Keratinocyte (primary cell): ENCODE measurements at places on chromosomes 2 and 18. TPM values are rescaled to one million over a fixed set of nuclear protein-coding genes. Genes with fewer than 3 reads are reported as not detected.

DNA sequence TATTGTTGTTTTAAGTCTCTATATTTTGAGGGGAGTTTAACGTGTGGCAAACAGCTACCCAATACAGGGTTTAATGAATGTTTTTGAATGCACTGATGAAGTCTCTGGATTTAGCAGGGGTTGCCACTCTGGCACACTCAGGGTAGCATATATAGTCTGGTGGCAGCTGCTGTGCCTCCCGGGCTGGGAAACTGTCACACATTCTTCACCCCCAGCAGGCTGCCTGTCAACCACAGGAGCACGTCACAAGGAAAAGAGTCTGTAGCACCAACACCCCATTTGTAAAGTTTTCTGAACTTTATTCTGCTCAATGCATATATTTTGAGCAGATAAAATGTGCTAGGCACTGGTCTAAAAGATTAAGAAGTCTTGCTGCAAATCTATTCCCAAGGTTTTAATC is 39.3 kb downstream of the NGEF start:
- no peak for DNase-seq

The RETSAT gene
- 74.0 to 98.8 TPM (median 74.8 TPM) in 3 replicates for polyA plus RNA-seq

- no peak for DNase-seq
Observed at GRCh38 chr2:109736177-109736827, 57.8 kb upstream of the RGPD5 start.

DNA sequence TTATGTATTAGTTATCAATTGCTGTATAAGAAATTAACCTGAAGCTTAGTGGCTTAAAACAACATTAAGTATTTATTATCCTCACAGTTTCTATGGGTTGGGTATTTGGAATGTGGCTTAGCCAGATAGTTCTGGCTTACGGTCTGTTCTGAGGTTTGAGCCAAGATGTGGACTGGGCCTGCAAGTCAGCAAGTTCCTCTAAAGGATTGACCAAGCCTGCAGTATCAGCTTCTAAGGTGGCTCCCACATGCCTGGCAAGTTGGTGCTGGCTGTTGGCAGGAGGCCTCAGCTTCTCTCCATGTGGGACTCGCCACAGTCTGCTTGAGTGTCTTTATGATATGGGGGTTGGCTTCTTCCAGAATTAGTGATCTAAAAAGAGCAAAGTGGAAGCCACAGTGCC is 45.0 kb upstream of the TCF4 start:
- DNase-seq = no peak

DNA sequence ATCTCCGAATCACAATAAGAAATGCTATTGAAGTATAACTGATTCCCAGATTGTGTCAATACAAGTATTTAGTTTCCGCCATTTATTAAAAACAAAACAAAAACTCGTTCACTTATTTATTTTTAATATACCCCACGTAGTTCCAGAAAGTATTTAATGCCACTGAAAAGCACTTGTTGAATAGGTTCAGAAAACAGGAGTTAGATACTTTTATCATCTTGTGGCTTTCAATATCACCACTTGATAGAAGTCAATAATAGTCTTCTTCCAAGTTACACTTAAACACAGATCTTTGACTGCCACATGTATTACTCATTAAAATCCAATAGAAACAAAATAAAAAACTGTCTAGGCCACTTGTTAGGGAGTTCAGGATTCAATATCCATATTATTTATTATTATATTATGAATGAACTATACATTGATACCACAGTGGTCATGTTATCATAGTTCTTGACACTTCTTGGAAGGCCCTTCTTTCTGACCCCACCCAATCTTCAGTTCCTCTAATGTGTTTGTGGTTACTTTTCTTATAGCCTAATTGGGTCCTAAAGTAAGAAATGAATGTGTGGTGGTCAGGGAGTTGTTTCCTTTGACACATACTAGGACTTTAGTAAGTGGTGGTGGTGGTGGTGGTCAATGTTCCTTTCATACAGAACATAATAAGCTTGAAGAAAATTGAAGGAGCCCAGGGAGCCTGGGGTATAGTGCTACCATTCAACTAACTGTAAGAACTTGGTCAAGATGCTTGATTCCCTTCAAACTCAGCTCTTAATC is 221.3 kb upstream of the ITGA4 start:
- no peak for DNase-seq

GRCh38 chr2:137674991-137675390 is 289.3 kb upstream of the HNMT start:
- DNase-seq = no peak

GRCh38 chr18:27595113-27595838 is 410.2 kb upstream of the CHST9 start:
- DNase-seq = no peak

DNA sequence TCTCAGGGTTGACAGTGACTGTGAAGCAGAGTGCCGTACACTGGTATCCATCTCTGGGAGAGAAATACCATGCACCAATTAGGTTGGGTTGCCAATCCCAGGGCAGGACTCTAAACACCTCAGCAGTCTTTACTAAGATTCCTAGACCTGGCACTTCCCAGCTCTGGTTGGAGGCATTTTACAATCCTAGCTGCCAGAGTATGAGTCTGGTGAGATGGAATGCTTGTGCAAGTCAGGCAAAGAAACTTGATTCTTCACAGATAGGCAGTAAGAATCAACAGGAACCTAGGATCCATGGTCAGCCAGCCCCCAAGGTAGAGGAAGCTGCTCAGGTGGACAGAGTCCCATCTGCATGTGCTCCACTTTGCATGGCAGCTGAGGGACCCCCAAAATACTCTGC is 6.0 kb upstream of the UGT1A5 start:
- no peak for DNase-seq

- no peak for DNase-seq
Observed at GRCh38 chr2:63865159-63865799, 23.6 kb downstream of the UGP2 start.

GRCh38 chr18:78818961-78819360 is 160.7 kb upstream of the SALL3 start:
- no peak for DNase-seq

The GRHL1 gene
- 2.6 to 15.1 TPM (median 7.8 TPM) in 3 replicates for polyA plus RNA-seq

The KIF1A gene
- polyA plus RNA-seq = 0.01 TPM in 1 of 3 replicates, not detected in the others
